ENCODE measurements at places on chromosomes 12 and 14.

DNA sequence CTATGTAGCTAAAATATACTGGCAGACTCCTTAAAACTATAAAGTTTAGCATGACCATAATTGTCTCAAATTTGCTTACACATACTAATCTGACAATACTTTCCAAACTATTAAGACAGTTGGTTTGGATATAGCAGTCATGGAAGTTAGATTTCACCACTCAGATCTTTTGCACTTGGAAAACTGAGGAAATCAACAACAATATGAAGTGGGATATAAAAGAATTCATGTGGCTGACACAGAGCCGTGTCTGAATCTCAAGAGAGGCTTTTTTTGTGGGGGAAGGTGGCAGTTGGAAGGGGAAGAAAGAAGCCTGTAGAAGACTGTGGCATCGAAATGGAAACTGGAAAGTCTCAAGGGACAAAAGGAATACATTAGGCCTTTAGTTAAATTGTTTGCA, 166.6 kb upstream of the FLRT2 start:
- no peak for DNase-seq

GRCh38 chr12:27709932-27710591, 570 bp upstream of the MRPS35 start:
- DNase-seq = peak; percentile 72

DNA sequence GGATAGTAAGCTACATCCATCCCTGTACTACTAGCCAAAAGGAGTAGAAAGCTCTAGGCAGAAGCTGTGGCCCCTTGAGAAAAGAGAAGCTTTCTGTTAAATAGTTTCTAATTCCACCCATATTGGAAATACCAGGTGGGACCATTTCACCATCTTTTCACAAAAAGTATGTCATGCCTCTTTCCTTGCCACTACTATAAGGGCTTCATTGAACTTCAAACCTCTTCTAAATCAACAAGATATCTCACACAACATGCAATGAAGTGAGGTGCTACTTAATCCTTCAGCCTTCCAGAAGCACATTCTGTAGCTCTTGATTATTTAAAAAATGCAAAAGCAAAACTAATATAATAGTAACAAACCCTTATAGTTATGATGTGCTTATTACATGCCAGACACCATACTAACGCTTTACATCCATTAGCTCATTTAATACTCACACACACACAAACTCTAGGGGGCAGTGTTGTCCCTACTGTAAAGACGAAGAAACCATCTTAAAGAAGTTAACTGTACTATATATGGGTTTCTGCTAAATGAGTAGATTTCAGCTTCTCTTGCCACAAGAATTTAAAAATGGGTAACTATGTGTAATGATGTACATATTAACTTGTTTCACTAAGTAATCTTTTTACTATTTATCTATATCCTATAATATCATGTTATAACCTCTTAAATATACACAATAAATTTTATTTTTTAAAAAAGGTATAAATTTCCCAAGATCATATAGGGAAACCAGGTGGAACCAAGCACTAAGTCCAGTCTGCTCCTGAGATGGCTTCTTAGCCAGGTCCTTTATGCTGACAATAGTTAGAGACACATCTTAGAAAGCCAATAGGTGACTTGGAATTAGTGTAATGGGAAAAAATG, 124.4 kb downstream of the RPS29 start:
- peak; percentile 76 for DNase-seq

DNA sequence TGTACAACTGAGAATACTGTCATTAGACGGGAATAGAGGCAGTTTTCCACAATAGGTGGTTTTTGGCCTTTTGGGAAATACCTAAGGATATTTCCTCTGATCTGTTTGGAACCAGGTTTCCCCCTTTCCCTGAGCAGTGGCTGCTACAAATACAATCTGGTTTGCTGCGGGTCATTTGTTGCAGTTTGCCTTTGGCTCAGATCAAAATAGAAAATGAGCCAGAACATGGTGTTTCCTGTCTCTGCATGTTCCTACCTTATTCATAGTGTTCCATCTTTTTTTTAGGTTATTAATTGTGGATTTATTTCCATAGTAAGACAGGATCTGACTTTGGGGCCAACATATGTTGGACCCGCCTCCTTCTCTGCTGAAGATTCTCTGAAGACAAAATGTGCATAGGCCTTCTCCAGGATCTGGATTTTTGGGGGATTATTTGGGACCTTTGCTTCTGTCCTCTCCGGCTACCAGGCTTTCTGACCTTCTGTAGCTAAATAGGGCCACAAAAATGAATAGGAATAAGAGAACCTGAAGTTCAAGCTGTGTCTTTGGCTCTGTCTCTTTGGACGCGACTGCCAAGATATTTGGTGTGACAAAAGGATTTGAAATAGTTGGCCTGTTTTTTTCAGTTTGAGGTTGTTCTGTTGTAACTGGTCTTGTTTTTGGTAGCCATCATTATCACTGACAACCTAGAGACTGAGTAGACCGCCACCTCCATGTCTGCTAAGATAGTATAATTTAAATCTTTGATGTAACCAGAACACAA, 146.9 kb downstream of the PRKCH start:
- DNase-seq = no peak

DNA sequence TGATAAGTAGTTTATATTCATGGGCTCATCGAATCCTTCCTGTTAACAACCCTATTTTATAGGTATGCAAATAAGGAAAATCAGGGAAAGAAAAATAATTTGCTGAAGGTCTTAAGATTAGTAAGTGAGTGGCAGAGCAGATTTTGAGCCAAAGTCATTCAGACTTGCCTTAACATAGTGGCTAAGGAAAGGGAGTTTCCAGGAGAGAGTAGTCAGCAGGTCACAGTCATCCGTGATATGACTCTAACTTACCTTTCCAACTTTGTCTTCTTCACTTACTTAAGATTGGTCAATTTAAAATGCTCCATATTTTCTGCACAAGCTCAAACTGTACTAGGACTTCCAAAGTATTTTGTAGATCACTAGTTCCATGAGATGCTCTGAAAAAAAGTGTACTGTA, 46.6 kb downstream of the AKAP6 start:
- no peak for DNase-seq

- DNase-seq = peak; percentile 50
These were observed 25.8 kb upstream of the TRHDE start for GRCh38 chr12:72246370-72246769.

DNA sequence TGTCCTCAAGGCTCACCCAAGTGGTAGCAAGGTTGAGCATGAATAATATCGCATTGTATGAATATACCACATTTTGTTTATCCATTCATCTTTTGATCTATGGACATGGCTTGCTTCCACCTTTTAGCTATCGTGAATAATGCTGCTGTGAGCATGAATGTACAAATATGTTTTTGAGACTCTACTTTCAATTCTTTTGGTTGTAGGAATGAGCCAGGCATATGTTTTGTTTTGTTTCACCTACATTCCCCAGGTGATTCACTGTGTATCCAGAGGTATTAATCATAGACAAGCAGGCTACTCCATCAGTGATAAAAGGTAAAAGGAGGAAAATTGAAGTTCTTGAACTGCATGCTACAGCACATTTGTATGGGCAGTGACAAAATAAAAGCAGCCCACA, 35.8 kb downstream of the CDKL1 start:
- DNase-seq = no peak

GRCh38 chr12:113063396-113064350, 7.1 kb downstream of the DTX1 start:
- no peak for DNase-seq

DNA sequence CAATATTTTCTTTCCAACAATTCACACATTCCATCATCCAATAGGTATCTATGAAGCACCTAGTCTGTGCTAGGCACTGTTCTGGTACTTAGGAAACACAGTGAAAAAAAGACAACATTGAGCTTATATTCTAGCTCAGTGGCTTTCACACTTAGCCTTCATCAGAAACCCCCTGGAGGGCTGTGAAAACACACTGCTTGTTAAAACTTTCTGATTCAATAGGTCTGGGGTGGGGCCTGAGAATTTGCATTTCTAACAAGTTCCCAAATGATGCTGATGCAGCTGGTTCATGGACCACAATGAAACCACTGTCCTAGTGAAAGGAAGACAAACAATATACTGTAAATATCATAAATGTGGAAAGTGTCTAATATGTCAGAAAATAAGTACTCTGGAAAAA, 5.9 kb downstream of the VTI1B start:
- DNase-seq = no peak

DNA sequence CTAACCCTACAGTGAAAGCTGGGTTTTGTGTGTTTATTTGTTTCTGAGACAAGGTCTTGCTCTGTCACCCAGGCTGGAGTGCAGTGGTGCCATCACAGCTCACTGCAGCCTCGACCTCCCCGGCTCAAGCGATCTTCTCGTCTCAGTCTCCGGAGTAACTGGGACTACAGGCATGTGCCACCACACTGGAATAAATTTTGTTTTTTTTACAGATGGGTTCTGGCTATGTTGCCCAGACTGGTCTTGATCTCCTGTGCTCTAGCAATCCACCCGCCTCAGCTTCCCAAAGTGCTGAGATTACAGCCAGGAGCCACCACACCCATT, 26.4 kb downstream of the TBX3 start:
- no peak for DNase-seq

DNA sequence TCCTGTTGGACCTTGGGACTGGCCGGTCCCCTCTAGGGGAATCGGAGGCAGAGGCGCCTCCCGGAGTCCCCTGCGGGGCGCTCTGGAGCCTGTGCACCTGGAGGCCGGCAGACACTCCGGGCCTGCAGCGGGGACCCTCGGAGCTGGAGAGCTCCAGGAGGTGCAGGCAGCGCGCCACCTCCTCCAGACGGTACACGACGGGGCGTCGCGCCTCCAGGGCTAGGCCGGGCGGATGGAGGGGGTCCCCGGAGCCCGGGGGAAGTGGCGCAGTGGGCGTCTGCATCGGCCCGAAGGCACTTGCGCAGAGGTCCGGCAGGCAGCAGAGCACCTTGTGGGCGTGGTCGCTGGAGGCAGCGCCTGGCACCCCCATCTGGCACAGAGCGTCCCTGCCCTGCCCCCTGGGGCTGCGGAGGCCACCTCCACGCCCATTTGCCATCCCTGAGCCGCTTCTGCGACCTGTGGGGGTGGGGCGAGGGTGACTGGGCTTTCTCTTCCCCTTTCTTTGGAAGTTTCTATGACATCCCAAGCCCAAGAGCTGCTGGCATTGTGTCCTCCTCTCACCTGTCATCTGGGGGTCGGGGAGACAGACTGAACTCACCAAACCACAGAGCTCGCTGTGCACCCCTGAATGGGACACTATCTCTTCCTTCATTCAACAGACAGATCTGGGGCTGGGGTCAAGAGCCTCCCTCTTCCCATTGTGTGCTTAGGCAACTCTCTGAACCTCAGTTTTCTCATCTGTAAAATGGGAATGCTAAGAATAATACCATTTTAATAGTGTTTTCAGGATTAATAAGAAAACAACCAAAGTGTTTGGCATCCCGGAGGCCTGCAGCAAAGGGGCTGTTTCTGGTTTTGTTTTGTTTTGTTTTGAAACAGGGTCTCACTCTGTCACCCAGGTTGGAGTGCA, 37.5 kb upstream of the CORO1C start:
- DNase-seq = no peak

- DNase-seq = no peak
These were observed 45.4 kb downstream of the NIN start for GRCh38 chr14:50785457-50786063.

DNA sequence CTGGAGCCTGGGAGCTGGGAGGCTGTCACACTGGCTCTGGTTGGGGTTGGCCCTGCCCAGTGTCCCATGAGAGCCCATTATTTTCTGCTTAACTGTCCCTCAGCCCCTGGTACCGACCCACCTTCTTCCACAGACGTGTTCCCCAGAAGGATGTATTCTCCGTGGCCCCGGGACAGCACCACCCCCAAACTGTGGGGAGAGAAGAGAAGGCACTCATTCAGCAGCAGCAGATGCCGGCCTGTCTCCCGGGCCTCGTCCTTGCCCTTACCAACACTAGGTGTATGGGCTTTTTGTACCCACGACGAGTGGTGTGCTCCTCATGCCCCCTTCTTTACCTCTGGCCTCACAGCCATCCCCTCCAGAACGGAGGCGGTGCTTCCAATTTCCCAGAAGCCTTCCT, 38.1 kb downstream of the LRTM2 start:
- DNase-seq = no peak

DNA sequence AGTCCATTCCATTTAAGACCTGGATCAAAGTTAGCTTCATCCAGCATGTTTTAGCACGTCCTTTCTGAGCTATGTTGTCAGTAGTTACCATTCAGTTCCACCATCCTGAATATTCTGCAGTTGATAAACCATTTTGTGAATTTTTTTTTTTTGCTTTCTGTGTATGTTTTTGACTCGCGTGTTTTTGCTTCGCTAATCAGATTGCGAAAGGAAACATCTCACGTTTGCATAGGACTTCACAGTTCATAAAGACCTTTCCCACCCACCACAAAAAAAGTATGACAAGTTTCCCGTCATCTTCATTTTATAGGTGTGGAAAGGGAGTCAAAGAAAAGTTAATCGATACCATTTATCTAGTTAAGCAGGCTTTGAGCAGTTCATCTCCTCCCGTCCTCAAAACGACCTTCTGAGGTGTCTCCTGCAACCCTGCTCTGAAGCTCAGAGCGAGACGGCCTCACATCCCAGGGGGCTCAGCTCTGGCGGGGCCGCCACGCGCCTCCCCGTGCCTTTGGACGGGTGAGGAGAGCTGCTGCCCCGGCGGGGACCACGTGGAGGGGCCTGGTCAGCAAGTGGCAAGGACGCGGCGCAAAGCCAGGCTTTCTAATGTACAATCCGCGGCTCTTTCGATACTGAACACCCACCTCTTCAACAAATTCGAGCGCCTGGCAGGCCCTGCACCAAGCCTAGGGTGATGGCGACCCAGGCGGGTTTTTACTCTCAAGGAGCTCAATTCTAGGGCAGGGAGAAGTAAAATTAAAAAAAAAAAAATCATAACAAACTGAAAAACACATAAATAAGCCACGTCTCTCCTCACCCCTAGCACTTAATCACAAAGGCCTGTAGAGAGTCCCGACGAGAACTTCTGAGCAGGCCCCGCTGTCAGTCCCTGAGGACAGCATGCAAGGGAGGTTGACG, 988 bp upstream of the TMEM263 start:
- no peak for DNase-seq

DNA sequence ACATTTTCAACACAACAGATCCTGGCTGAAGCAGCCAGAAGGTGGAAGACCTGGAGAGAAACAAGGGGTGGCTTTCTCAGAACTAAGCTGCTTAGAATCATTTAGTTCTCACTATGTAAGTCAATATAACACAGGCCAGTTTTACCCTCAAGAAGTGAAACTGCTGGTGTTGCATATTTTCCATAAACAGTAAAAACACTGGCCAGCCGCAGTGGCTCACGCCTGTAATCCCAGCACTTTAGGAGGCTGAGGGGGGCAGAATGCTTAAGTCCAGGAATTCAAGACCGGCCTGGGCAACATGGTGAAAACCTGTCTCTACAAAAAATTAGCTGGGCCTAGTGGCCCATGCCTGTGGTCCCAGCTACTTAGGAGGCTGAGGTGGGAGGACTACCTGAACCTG, 11.6 kb downstream of the STX2 start:
- DNase-seq = no peak

Data from astrocyte of the spinal cord (primary cell).